COR-L47 (cell line): ENCODE measurements at places on chromosomes 4 and X.
A peak's percentile ranks its signal among the peaks of the same experiment; 100 is the strongest.

DNA sequence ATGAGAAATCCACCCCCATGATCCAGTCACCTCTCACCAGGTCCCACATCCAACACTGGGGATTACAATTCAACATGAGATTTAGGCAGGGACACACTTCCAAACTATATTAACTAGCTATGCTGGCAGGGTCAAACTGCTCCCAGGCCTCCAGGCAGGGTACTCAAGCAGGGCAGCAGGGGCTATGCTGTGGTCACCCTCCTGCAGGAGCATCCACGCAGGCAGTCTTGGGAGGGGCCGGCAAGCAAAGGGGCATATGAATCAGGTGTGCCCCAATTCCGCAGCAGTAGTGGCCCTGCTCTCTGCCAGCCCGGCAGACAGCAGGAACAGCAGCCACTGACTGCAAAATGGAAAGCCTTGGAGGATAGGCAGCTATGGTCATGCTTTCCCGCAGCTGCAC lies 74.6 kb upstream of the PRDX4 start:
- DNase-seq, result no peak

DNA sequence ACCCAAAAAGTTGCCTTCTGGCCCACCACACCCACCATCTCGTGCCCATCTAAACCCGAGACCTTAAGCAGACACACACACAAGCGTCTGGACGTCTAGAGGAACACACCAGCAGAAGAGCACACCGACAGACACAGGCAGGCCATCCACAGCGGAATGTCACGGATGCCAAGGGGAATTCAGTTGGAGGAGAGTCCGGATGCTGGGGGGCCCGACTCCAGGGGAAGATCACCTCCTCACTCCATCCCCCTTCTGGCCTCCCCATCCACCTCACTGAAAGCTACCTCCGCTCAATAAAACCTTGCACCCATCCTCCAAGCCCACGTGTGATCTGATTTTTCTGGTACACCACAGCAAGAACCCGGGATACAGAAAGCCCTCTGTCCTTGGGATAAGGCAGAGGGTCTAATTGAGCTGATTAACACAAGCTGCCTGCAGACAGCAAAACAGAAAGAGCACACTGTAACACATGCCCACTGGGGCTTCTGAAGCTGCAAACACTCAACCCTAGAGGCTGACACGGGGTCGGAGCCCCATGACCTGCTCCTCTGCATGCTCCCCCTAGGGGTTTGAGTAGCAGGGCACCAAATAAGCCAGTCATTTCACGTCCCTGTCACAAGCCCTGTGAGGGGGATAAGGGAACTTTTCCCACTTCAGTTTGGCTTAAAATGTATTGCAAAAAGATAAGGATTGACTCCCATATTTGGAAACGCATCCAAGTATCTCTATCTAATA lies 339.6 kb upstream of the PCDH10 start:
- no peak for DNase-seq

- DNase-seq, result no peak
Measured at GRCh38 chrX:1295550-1295949, 26.9 kb downstream of the CSF2RA start.

DNA sequence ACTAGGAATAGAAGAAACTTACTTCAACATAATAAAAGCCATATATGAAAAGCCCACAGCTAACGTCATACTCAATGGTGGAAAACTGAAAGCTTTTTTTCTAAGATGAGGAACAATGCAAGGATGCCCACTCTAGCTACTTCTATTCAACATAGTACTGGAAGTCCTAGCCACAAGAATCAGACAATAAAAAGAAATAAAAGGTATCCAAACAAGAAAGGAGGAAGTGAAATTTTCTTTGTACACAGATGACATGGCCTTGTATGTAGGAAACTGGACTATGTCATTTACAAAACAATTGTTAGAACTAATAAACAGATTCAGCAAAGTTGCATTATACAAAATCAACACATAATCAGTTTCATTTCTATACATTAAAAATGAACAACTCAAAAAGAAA lies 25.5 kb upstream of the NXT2 start:
- DNase-seq, result no peak

GRCh38 chrX:57821703-57822387 lies 88.4 kb downstream of the ZXDA start:
- DNase-seq, result peak; percentile 10

DNA sequence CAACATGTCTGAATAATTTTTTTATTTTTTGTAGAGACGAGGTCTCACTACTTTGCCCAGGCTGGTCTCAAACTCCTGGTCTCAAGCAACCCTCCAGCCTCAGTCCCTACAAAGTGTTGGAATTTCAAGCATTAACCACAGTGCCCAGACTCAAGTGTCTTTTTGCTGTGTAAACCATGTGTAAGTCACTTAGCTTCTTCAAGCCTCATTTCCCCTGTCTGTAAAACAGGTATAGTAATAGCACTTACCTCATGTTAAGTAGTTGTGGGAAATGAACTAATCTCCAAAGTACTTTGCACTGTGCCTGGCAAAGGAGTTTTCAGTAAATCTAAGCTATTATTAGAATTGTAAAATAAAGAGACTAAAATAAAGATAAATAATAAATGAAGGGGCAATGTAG lies 35.7 kb downstream of the STBD1 start:
- no peak for DNase-seq

DNA sequence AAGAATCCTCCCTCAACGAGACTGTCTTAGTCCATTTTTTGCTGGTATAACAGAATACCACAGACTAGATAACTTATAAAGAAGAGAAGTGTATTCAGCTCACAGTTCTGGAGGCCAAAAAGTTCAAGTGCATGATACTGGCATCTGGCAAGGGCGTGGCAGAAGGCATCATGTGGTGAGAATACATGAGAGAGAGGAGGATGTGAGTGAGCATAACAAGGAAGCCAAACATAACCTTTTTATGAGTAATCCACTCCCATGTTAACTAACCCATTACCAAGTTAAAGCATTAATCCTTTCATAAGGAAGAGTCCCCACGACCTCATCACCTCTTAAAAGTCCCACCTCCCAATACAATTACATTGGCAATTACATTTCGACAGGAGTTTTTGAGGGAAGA lies 504.6 kb downstream of the IQCM start:
- no peak for DNase-seq

GRCh38 chr4:23887989-23888388 lies 1.9 kb downstream of the PPARGC1A start:
- peak; percentile 7 for DNase-seq

GRCh38 chrX:57211906-57212305 lies 74.6 kb upstream of the FAAH2 start:
- no peak for DNase-seq
